ENCODE measurements at places on chromosomes 2 and 18.

GRCh38 chr2:27071990-27072830 is 756 bp upstream of the OST4 start:
- no peak for DNase-seq

DNA sequence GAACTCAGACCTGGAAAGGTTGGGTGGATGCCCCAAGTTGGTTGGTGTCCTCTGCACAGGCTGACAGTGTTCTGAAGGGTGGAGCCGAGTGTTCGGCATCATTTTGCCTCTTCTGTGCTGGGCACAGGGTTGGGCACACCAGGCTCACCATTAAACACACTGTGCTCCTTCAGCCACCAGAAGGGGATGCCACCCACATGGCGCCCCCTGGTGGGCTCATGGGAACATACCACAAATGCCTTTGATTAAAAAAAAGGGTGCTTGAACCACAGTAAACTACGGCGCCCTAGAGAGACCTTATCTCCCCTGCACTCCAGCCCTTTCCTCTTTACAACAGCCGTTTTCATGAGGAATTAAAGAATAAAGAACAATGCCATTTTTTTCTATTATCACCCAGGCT is 89.4 kb downstream of the CELF4 start:
- peak; percentile 68 for DNase-seq

DNA sequence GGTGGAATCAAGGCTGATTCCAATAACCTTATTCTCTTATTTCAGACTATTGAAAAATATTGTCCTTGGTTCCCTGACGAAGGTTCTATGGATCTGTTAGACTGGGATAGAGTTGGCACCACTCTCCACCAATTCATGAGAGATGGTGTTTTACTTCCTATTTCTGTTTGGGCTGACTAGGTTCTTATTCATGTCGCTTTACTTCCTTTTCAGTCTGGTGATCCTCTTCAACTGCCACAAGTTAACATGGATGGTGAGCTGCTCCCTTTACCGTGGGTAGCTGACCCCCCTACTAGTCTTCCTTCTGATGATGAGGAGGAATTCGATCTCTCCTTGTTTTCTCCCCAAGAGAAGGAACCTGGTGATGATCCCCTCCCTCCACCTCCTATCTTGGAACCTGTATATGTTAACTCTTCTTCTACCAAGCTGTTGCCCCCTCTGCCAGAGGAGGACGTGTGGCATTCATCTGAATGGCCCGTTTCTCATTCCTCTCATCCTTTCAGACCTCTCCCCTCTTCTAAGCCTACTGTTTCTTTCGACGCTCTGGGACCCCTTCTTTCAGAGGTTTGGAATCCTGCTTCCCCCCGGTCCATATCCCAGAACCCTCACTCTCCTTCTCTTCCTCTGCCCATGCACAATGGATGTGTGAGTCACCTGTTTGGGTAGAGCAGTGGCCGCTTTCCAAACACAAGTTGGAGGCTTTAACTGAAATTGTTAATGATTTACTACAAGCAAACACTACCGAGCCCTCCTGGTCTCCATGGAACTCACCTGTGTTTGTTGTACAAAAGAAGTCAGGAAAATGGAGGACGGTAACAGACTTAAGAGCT is 13.5 kb upstream of the CNOT11 start:
- DNase-seq = no peak

DNA sequence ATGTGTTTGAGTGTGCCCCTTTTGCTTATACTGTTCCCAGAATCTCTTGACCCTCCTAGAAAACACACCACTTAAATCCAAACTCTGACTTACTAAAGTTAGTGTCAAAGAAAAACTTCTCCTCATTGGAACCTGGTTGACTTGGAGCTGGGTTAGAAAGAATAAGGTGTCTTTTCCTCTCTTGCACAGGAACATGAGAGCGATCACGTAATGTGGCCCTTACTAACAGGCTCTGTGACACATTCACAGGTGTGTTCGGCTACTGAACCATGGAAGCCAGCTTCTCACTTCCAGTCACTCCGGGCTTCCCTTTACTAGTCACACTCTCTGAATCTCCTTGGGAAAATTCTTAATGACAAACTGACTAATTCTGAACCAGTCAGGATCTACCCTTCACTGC is 5.4 kb upstream of the POU3F3 start:
- DNase-seq = no peak

Data from activated CD8-positive, alpha-beta memory T cell treated with anti-CD3 and anti-CD28 coated beads, Interleukin-2, amount 50 U/mL, for 48 hours (primary cell).